ENCODE measurements at places on chromosomes 4 and X.

DNA sequence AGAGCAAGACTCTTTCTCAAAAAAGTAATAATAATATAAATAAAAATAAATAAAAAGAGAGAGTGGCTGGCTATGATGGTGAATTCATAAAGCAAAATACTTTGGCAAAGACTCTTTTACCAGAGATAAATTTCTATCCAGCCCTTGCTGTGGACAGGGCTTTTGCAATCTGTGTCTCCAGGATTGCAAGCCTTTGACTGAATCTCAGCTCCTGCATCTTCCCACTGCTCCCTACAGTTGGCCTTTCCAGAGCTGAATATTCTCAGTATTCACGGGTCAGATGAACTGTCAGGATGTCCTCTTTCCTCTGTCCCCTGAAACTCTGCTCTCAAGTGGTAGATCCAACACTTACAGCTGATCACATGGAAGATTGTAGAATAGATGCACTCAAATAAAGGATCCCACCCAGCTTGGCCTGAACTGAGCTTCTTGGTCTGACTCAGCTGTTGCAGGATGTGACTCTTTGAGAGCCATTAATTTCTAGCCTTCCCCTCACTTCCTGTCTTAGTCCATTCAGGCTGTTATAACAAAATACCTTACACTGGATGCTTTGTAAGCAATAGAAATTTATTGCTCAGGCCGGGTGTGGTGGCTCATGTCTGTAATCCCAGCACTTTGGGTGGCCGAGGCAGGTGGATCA is 123.4 kb upstream of the GUCY1A1 start:
- DNase-seq: peak; percentile 53

DNA sequence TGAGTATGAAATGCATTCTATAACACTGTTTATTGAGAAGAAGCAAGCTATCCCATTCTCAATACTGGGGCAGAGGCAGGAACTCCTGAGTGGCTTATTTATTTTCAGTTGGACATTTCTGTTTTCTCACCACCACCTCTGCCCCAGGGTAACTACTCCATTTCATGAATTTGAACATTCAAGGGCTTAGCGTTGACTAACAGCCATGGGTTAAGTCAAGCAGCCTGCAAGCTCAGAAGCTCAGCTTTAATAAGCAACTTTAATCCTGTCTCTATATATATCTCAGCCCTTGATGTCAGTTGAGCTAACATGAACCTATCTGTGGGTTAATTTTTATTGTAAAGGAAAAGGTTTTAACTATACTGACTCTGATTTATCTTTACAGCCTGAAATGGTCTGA is 93.8 kb downstream of the MBNL3 start:
- DNase-seq: no peak

GRCh38 chr4:159607809-159608208 is 504.9 kb downstream of the RAPGEF2 start:
- no peak for DNase-seq

DNA sequence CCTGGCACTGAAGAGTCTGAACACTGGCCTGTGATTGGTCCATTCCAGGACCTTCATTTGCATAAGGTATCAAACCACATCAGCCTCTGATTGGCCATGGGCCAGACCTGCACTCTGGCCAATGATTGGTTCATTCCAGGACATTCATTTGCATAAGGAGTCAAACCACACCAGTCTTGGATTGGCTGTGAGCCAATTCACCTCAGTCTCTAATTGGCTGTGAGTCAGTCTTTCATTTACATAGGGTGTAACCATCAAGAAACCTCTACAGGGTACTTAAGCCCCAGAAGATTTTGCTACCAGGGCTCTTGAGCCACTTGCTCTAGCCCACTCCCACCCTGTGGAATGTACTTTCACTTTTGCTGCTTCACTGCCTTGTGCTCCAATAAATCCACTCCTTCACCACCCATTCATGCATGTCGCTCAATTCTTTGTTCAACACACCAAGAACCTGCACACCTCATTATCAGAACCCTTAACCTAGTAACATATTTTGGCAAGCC is 14.2 kb upstream of the HERC5 start:
- DNase-seq: peak; percentile 40

DNA sequence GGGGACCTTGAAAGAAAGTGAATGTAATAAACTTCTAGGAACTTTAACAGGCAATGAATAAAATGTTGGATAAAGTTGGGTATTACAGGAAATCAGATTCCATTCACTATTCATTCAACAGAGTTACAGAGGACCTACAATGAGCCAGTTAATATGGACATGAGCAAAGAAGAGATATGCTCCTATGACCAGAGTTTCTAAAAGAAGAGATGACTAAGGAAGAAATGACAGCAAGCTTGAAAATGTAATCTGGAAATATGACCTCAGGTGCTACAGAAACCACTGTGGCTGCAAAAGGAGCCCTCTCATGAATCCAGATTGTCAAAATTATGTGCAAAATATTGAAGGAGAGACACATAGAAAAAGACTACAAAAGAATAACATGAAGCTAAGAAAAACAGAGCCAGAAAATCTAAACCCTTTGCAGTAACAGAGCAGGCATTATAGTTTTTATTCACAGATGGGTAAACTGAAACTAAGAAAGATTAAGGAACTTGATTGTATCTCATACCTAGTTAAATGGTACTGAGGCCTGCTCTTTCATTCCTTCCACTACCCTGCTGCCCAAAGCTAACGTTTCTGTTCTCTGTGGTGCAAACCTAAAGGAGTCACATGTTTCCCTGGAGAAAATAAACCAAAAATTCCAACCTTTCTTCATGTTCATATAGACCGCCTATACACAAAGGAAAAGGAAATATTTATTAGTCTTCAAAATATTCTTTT is 378.3 kb downstream of the GBA3 start:
- no peak for DNase-seq

Measured in RKO (cell line).